ENCODE measurements at places on chromosomes 13 and 19.

DNA sequence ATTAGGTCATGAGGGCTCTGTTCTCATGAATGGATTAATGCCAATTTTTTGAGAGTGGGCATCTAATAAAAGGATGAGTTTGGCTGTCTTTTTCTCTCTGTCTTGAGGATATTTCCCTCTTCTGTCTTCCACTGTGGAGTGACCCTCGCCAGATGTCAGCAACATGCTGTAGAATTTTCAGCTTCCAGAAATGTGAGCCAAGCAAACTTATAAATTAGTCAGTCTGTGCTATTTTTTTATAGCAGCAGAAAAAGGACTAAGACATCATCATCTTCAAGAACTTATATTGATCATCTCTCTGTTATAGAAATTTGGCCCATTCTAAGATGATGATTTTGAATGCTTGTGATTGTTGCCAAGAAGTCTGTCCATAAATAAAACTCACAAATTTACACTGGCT lies 431.4 kb downstream of the FGF9 start:
- DNase-seq, result no peak

DNA sequence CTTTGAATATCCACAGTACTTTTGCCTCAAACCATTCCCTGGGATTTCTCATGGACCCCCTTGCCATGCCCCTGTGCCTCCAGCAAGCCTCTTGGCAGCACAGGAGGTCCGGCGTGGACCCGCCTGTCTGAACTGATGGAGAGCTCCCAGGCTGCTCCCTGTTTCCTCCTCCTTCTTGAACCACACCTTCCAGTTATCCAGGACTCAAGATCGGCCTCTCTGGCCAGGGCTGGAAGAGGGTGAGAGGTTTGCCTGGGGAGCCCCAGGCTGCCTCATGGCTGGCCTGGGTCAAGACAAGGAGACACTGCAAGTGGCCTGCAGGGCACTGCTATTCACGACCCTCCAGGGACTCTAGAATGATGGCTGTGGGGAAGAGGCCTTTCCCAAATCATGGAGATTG lies 93.6 kb upstream of the WASF3 start:
- no peak for DNase-seq

DNA sequence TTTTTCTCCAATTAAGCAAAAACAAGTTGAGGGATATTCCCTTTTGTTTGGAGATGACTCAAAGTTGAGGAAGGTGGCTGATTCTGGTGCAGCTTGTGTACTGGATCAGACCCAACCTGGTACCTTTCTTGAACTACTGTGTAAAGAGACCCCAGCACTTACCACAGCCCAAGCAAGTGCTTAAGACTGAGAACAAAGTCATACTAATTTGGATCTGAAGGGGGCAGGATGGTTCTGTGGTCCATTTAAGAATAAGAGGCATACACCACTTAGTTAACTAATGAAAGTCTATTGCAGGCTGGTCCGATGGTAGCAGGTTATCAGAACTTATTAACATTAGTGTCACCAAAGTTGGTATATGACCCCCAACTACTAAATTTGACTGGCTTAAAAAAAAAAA lies 6.3 kb downstream of the THSD1 start:
- DNase-seq, result peak; percentile 46

DNA sequence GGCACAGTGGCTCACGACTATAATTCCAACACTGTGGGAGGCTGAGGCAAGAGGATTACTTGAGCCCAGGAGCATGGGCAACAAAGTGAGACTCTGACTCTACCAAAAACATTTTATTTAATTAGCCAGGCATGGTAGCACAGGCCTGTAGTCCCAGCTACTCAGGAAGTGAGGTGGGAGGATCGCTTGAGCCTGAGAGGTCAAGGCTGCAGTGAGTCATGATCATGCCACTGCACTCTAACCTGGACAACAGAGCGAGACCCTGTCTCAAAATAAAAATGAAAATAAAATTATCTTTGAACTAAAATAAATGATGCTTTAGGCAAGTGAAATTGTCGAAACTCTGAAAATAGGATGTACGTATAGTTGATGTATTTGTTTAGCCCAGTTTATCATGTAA lies 8.2 kb upstream of the CLN5 start:
- no peak for DNase-seq

DNA sequence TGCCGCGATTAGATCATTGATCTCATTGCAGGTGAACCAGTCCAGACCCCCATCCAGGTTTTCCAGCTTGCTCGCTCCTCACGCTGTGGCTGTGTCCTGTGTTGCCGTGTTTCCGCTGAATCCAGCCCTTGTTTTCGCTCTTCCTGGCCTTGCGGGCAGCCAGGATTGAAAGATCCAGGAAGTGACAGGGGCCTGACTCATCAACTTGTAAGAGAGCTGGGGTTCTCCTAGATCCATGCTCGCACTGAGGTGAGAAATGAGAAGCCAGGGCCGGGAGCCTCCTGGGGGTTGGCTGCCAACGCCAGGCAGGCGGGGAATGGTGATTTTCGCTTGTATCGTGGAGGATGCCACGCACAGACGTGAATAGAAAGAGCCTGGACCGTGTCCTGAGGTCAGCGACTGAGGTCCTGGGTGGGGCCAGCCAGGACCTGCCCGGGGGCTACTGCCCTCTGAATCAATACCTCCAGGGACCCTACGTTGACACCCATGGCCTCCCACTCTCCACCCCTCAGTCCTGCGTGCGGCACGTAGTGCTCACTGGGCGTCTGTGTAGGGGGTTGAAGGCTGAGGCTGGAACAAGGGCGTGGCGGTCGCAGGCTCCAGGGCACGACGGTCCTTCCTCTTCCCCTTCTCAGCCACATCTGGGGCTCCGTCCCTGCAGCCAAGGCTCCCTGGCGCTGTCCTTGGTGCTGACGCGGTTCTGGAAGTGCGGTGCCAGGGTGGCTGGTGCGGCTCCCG lies 7.3 kb upstream of the PTPRH start:
- DNase-seq, result peak; percentile 97

DNA sequence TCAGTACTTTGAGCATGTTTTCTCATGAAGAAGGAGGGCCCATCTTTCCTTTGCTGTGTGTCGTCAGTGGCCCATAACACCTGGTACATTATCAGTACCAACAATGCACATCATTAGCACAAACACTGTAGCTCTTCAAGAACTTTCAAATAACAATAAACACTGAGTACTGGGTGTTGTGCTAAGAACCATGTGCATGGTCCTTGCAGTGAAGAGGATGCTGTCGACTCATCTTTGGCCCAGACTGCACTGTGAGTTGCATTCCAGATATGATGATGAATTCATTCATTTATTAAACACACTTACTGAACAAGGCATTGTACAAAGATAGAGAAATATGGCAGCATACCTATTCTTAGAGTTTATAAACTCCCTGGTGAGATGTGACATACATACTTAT lies 55.8 kb downstream of the FLT3 start:
- DNase-seq, result no peak

- no peak for DNase-seq
Measured at GRCh38 chr19:4338441-4339355, at the start of gene STAP2. Gene STAP2 (minus strand): TSS chr19:4338827. CDS start chr19:4338753, 74 bp downstream.

DNA sequence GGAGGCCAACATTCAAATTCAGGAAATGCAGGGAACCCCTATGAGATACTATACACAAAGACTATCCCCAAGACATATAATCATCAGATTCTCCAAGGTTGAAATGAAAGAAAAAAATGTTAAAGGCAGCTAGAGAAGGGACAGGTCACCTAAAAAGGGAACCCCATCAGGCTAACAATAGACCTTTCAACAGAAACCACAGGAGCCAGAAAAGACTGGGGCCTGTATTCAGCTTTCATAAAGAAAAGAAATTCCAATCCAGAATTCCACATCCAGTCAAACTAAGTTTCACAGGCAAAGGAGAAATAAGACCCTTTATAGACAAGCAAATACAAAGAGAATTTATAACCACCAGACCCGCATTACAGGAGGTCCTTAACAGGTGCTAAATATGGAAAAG lies 1703.6 kb upstream of the PRR20A start:
- no peak for DNase-seq

GRCh38 chr19:7605490-7606222 lies 10.0 kb downstream of the CAMSAP3 start:
- peak; percentile 78 for DNase-seq

- no peak for DNase-seq
Measured at GRCh38 chr19:45976178-45976577, 2.5 kb upstream of the NOVA2 start.

DNA sequence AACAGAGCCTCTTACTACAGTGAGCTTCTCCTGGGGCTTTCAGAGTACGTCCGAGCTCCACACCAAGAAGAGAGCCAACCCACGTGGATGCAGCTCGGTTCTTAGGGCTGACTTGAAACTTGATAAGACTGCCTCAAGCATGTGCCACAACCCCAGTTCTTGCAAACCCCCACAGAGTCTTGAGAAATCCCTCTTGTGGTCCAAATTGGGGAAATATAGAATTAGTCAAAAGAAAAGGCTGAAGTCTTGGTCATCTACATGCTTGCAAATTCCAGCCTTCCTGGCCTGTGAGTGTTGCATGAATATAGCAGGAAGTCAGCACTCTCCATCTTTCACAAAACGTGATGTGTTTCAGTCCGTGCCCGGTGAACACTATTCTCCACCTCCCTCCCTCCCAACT lies 95.2 kb downstream of the GGACT start:
- DNase-seq, result no peak

GRCh38 chr19:1799695-1800342 lies 12.3 kb downstream of the ATP8B3 start:
- no peak for DNase-seq

DNA sequence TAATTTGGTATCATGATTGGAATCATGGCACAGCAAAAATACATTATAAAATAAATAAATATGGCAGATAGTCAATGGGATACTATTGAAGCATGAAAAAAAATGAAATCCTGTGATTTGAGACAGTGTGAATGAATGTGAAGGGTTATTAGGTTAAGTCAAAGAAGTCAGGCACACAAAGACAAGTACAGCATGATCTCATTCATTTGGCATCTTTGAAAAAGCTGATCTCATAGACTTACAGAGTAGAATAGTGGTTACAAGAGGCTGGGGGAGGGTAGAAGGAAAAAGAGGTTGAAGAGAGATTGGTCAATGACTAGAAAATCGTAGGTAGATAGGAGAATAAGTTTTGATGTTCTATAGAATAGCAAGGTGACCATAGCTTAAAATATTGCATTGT lies 295.1 kb upstream of the SLITRK5 start:
- no peak for DNase-seq

GRCh38 chr19:42985588-42985987 lies 40.7 kb downstream of the PSG11 start:
- no peak for DNase-seq

- no peak for DNase-seq
Measured at GRCh38 chr19:12687496-12688196, at the start of gene GNG14. Gene GNG14 (plus strand): TSS chr19:12687998. CDS start chr19:12688049, 51 bp downstream.

- peak; percentile 55 for DNase-seq
Measured at GRCh38 chr19:50906217-50906616, 5.0 kb downstream of the KLK4 start.

- peak; percentile 48 for DNase-seq
Measured at GRCh38 chr19:29285878-29286277, 72.9 kb upstream of the UQCRFS1 start.

DNA sequence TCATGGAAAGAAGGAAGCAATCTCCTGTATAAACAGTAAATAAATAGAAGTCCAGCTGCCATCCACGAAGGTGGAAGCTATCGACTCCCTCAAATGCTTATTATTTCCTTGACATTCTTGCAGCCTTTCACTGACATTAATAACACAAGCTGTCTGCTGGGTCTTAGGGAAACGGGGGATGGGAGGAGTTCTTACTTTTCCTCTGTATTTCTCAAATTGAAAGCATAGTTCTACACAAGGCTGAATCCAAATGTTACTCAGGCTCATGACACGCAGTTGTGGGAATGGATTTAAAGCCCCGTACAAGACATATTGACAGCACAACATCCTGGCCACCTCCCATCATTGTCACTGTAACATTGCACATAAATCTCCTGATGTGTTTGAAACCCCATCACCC lies 4.0 kb downstream of the SERPINE3 start:
- no peak for DNase-seq

GRCh38 chr19:18225702-18226468 lies at the start of gene PDE4C:
Gene PDE4C (minus strand): TSS chr19:18226438. CDS start chr19:18226415, 23 bp downstream.
- peak; percentile 69 for DNase-seq
